ENCODE measurements at places on chromosomes 1 and 21.

DNA sequence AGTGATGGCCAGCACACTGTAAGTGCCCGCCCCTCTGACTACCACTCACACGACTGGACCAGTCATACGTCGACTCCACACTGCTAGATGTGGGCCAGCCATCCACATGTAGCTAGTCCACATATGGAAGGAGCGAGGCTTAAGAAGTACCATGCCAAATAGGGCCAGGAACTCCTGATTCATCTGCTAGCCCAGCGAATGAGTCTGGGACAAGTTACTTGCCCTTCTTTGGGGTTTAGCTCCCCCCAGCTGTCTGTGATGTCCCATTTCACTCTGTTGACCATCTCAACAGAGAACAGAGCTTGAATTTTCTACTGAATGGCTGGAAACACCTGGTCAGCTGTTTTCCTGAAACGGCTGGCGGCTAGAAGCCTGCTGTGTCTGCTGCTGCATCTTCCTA is 5.8 kb downstream of the CSRP1 start:
- DNase-seq, result no peak

- DNase-seq, result no peak
Measured at GRCh38 chr1:221470000-221470698, 271.7 kb downstream of the DUSP10 start.

DNA sequence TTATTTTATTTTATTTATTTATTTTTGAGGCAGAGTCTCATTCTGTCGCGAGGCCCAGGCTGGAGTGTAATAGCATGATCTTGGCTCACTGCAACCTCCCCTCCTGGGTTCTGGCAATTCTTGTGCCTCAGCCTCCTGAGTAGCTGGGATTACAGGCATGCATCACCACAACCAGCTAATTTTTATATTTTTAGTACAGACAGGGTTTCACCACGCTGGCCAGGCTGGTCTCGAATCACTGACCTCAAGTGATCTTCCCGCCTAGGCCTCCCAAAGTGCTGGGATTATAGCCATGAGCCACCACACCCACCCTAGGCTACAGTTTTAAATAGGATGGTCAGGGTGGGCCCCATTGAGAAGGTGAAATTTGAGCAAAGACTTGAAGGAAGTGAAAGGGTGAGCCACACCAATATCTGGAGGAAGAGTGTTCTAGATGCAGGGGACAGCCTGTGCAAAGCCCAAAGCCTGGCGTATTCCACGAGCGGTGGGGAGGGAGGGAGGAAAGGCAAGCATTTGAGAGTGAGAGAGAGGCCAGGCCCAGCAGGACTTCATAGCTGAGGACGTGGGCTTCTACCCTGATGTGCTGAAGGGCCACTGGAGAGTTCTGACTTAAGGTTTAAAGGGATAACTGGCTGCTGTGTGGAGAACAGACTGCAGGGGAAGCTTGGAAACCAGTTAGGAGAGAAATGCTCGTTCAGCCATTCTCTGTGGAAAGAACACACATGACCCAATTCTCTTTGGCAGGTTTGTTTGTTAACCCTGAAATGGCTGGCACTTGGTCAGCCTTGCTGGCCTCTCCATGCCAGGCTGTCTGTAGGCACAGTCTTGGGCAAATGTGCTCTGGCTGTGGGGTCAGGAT is 62.6 kb upstream of the FAM20B start:
- no peak for DNase-seq

DNA sequence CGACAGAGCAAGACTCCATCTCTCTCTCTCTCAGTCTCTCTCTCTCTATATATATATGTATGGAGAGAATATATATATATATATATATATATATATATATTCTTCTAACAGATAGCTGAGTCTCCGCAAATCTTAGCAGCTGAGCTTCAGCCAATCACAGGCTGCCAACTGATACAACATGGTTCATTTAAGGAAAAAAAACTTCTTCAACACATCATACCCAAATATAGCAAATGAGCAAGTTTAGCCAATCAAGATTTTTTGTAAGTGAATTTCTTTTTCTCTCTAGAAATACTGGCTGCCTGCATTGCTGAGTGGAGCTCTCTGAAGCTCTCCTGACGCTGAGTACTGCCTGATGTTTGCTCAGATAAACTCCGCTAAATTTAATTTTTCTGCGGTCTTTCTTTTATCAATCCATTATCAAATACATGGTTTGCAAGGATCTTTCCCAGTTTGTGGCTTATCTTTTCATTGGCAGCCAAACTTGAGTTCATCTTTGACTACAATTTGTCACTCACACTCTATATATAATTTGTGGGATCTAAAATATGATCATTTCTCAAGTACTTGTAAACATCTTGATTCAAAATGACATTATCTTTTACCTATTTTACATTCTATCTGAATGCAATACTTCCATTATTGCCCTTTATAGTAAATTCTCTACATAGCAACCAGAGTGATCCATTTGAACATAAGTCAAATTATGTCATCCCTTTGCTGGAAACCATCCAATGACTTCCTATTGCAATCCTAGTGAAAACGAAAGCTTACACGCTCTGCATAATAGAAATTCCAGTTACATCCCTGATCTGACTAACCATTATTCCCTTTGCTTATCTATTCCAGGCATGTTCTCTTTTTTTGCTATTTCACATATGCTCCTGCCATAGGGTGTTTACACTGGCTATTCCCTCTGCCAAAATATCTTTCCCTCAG is 2131.7 kb downstream of the MRPL39 start:
- DNase-seq, result no peak

DNA sequence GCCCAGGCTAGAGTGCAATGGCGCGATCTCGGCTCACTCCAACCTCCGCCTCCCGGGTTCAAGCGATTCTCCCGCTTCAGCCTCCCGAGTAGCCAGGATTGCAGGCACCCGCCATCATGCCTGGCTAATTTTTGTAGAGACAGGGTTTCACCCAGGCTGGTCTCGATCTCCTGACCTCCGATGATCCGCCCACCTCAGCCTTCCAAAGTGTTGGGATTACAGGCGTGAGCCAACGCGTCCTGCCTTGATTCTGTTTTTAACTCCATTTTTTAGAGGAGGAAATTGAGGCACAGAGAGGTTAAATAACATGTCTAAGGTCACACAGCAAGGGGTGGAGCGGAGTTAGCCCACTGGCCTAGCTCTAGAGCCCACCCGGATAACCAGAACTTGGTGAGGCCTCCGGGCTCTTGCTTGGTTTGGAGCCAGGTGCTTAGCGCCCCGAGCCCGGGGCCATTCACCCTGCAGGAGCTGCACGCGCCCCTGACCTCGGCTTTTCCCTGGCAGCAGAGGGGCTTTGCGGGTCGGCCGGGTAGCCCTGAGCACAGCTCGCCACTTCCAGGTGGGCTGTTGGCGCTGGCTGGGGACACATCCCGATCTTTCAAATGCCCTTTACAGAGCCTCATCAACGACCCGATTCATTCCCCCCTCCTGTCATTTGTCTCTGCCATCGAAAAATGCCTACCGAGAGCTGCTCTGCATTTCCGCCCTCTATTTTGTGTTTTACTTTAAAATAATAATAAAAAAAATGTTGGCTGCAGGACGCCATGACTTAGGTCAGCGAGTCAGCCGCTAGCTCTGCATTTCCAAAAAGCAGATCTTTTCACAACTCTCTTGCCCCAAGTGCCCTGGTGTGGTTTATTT is 11.2 kb downstream of the SIM2 start:
- DNase-seq, result no peak

DNA sequence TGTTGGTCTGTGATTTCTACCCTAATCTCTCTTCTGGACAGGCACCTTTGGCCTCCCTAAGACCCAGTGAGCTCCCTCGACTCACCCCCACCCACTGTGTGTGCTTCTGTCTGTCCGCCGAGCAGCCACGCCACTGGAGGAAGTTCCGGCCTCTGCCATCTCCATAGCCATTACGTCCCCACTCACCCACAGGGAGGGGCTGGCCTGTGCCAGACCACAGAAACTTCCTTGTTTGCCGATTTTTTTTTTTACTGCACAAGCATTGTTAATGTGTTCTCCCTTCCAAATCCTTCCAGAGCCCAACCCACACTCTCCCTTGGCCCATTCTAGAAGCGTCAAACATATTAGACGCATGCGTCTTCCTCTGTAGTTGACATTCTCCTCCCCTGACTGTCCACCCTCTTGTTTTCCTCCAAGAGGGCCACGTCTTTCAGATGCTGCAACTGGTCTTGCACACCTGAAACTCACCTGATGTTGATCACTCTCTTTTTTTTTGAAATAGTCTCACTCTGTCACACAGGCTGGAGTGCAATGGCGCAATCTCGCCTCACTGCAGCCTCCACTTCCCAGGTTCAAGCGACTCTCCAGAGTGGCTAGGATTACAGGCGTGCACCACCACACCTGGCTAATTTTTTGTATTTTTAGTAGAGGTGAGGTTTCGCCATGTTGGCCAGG is 72.3 kb downstream of the EVA1C start:
- no peak for DNase-seq

Measured in substantia nigra (tissue), 51 donors.